ENCODE measurements at places on chromosomes 12 and 14.

DNA sequence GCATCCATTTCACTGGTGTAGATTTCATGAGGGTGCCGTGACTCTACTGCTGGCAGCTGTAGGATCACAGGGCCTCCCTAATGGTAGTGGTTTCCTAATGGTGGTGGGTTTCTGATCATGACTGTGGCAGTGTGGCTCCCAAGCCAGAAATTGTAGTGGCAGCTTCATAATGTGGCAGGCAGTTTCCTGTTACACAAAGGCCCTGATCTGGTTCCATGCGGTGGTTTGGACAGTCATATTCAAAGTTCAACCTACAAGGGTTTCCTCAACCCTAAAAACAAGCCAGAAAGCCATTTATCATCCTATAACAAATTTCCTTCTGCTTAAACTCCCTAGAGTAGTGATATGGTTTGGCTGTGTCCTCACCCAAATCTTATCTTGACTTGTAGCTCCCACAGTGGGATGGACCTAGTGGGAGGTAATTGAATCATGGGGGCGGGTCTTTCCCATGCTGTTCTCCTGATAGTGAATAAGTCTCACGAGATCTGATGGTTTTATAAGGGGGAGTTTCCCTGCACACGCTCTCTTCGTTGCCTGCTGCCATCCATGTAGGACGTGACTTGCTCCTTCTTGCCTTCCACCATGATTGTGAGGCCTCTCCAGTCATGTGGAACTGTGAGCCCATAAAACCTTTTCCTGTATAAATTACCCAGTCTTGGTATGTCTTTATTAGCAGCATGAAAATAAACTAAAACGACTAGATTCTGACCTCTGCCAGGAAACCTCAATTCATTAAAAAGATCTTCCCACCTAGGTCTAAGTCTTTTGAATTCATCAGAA lies 257.1 kb downstream of the EFCAB11 start:
- no peak for DNase-seq

- DNase-seq, result no peak
These were observed 32.2 kb downstream of the SH2B3 start for GRCh38 chr12:111437816-111438454.

- DNase-seq, result no peak
These were observed 8.1 kb downstream of the KRT18 start for GRCh38 chr12:52956987-52957386.

GRCh38 chr12:102522768-102523167 lies 42.4 kb upstream of the IGF1 start:
- DNase-seq, result no peak

DNA sequence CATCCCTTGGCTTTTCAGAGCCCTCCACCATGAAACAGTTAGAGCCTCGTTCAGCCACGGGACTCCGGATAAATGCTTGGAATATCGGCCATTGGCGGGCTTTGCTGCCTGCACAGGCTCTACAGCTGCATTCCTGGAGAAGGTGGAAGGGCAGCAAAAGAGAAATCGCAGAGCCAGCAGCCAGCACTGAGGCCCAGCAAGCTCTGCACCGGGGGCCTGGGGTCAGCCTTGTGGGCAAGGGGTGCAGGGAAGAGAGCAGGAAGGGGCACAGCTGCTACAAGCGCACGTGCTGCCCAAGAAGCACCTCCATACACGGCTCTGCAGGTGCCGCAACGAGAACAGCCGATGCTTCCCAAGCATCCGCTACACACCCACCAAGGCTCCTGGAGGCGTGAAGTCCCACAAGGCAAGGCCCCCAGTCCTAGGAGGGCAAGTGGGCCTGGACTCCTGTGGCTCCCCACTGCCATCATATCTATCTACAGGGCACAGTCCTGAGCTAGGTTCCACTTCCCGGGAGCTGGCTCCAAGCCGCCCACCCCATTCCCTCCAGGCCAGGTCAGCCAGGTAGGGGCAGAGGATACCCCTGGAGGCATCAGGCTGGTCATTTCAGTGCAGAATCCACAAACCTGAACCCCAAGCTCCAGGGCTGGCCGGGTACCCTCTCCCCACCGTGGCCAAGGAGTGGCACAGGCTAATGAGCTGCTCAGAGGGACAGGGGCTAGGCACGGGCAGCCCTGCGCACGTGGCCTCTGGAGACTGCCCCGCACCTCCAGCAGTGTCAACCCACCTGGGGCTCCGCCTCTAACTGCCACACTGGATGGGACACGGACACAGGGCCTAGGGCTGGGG lies 40.2 kb downstream of the CCNK start:
- no peak for DNase-seq

DNA sequence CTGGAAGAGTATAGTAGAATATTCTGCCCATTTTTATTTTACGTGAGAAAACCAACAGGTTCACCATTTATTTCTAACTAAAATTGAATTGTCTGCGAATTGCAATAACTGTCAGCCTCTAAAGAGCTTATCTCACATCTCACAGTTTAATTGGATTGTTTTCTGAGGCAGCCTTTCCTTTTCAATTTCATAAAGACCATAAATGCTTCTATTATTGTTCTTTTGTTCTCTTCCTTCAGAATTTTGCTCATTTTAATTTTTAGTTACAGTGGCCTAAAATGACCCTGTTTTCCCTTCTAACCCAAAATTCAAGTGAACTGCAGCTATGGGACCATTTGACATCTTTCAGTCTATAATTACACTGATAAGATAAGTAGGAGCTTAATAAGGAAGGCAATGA lies 147.6 kb downstream of the KLHL28 start:
- no peak for DNase-seq

GRCh38 chr14:79256380-79256779 lies 954.9 kb downstream of the DIO2 start:
- no peak for DNase-seq

GRCh38 chr14:93977790-93978581 lies 1.6 kb upstream of the ASB2 start:
- peak; percentile 55 for DNase-seq

DNA sequence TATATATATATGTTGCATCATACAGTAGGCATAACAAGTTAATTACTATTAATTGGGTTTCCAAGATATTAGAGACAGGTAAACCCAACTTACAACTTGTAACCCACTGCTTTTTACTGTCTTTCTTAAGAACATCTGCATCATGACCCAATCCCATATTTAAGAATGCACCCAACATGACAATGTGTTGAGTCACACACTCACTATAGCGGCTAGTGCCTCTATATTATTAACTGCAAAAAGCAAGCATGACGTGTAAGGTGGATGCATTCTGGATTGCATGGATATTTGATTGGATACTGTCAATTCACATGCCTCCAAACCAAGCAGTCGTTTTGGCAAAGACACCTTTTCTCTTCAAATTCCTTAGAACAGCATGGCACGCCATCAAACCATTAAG lies 68.2 kb downstream of the KSR2 start:
- no peak for DNase-seq

DNA sequence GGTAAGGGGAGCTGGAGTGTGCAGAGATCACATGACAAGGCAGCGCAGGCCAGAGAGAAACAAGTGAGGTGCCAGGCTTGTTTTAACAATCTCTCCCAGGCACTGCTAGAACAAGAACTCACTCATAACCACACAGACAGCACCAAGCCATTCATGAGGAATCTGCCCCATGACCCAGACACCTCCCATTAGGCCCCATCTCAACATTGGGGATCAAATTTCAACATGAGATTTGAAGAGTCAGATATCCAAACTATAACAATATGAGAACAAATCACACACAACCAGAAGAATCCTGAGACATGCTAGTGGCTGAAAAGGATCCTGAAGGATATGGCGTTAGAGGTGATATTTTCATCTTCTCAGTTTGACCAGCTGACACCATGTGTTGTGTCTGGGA lies 21.9 kb downstream of the OR6J1 start:
- DNase-seq, result no peak

GRCh38 chr12:41205070-41205709 lies 17.1 kb downstream of the PDZRN4 start:
- DNase-seq, result no peak

DNA sequence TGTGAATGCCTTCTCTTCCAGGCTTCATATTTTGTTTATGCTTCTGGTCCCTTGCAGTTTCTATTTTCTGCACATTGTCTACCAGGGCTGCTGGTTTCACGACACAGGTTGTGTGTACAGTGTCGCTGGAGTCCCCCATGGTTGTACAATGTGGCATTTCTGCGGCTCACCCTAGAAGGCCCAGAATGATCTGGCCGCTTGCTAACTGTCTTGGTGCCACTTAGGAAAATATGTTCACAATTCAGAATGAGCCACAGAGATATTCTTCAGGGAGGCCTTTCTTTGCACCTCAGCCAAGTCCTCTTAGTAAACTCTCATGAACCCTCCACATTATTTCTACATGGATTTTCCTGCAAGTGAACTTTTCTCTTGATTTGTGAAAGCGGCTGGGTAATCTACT lies 195.4 kb downstream of the SUDS3 start:
- no peak for DNase-seq

- DNase-seq, result no peak
These were observed 8.3 kb downstream of the ANKRD33 start for GRCh38 chr12:51896236-51896635.

- DNase-seq, result no peak
These were observed 64.0 kb downstream of the PPP1R12A start for GRCh38 chr12:79870916-79871315.

DNA sequence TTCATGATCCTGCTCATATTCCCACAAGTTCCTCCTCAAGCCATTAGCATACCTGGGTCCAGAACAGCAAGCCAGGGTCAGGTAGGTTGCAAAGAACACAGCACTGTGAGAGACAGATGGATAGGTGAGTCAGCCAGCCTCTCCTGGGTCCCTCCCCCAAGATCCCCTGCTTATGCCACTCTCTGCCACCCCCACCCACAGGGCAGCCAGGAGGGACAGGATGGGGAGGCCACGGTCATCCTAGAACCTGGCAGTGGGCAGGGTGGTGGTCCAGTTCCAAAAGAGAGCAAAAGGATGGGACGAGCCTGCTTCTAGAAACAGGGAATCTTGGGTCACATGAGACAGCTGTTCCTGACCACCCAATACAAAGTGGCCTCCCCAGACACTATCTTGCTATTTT lies 12.7 kb downstream of the FAIM2 start:
- no peak for DNase-seq

DNA sequence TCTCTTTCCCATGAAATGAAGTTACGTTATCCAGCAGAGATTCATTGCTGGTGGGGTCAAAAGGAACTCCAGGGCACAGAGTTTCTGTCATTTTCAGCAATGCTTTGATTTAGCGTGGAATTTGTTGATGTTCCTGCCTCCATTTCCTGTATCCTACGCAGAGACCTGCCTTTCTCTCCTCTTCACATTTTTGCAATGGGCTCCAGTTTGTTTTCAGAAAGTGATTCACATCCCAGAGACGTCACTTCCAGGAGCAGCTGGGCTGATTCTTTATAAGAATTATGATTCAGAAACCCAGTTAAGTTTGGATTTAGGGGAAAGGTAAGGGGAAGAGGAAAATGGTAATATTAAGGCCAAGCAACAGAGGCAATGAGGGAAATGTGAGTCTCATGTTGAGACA lies 11.6 kb downstream of the RNASE10 start:
- no peak for DNase-seq

DNA sequence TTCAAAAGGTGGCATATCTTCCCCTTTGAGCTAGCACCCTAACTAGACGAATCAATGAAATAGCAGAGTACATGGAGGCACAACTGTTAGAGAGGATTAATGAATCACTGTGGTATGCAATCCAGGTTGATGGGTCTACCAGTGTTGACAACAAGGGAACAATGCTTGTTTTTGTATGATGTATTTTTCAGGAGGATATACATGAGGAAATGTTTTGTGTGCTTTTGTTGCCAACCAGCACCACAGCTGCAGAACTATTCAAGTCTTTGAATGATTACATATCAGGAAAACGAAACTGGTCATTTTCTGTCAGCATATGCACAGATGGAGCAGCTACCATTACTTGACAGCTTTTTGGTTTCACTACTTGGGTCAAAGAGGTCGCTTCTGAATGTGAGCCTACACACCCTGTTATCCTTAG lies 142.6 kb downstream of the GPHN start:
- DNase-seq, result no peak

DNA sequence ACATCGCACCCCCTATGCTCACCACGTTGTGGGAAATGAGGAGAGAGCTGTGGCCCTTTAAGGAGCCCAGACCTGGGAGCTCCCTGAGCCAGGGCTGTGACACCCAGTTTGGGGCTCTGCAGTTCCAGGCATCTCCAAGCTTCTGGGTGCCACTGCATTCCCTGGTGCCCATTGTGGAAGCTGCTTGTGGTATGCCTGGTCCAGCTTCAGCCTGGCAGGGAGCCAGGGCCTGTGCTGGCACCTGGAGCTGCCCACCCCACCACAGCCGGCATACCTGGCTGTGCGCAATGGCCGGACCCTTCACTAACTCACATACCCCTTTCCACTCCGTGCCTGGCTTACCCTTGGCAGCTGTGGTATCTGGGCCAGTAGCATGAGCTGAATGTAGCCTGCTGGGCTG lies 107.9 kb upstream of the OR4E1 start:
- DNase-seq, result no peak

DNA sequence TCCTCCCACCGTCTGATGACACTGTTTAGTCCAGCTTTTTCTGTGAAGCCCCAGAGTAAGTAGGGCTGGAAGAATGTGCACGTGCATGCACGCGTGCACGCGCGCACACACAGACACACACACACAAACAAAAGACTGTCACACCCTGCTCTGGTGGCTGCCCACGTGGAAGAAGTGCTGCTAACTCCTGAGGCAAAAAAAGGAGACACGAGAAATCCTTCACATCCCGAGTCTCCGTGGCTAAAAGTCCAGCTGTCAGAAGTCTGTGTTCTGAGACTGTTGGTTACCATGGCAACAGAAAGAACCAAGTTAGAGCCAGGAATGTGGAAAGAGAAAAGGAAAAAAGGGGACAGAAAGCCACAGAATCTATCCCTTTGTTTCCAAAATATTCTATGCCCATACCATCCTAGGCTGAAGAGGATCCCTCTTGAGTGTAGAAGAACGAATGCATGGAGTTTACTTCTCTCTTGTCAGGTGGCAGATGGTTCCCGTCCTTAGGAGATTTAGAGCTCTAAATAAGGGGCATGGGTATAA lies 1.6 kb upstream of the C12orf71 start:
- DNase-seq, result no peak

DNA sequence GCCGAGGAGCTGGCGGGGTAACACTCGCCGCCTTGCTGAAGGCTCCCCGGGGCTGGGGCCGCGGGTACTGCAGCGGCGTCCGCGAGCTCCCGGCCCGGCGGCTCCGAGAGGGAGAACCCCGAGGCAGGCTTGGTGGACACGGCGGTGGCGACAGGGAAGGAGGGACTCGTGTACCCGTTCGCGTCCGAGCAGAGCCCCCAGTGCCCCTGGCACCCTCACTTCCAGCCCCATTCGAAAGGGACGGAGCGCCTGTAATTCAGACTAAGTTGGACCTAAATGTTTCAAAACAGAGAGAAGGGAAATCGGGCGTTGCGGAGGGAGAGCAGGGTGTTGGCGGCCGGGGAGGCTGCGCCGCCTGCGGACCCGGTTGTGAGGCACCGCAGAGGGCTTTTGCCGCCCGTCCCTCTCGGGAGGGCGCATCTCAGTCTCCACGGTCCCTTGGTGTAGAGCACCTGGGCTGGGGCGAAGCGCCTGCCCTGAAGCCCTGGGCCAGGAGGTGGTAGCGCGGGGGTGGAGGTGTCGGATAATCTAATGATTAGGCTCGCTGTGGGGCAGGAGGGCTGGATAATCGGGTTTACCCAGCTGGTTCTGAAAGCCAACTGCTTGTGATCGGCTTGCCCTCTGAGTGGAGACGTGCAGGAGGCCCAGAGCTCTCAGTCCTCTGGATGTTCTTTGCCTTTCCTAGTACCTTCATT lies 771 bp downstream of the DAAM1 start:
- DNase-seq, result no peak

GRCh38 chr12:63968673-63969072 lies 124.2 kb downstream of the SRGAP1 start:
- no peak for DNase-seq

Data from effector memory CD4-positive, alpha-beta T cell (primary cell).